Kidney (tissue), 22 donors: ENCODE measurements at places on chromosomes 6 and 20. TPM values are rescaled to one million over a fixed set of nuclear protein-coding genes. Genes with fewer than 3 reads are reported as not detected.

The RAB32 gene
- polyA plus RNA-seq, result 39.1 TPM

The C20orf96 gene
- polyA plus RNA-seq, result 12.5 TPM

DNA sequence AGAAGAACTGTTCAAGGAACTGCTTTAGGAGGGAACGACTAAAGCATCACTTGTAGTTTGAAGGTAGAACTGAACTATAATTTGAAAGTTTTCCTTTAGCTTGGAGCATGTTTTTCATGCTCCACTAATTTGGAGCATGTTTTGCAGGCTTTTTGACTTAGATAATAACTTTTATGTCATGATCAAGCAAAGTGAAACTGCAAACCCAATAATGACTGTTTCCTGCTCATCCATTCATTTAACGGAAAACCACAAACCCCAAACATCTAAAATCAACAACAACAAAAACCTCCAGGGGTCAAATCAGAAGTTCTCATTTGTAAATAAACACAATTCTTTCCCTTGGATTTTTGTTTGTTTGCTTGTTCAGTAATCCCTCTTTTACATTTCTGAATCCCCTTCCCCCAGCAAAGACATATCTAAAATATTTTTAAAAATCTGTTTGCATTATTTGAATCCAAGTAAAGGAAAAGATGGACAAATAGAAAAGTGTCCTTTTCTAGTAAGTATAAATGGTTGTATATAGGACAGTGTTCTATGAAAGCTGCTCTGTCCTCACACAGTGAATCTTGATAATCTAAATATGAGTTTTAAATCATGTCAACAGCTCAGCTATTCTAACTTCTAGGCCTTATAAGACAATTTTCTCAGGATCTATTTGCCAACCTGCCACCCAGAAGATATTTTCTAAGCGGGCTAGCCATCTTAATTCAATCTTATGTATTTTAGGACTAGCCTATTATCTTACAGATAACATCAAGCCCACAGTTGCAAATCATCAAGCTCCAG, 2.6 kb downstream of the SIM1 start:
- DNase-seq, result no peak

The FAM184A gene
- 9.0 TPM for polyA plus RNA-seq
